Caki2 (cell line): ENCODE measurements at places on chromosomes 5 and 9.

- no peak for DNase-seq
Measured at GRCh38 chr5:62093411-62093810, 212.6 kb upstream of the KIF2A start.

DNA sequence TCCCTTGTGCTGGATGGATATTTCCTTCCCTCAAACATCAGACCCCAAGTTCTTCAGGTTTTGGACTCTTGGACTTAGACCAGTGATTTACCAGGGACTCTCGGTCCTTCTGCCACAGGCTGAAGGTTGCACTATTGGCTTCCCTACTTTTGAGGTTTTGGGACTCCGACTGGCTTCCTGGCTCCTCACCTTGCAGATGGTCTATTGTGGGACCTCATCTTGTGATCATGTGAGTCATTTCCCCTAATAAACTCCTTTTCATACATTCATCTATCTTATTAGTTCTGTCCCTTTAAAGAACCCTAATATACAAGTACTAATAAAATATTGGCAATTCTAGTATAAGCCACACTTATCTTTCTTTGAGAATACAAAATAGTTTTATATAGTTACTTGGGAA, 1078.9 kb downstream of the CDH12 start:
- DNase-seq = no peak

DNA sequence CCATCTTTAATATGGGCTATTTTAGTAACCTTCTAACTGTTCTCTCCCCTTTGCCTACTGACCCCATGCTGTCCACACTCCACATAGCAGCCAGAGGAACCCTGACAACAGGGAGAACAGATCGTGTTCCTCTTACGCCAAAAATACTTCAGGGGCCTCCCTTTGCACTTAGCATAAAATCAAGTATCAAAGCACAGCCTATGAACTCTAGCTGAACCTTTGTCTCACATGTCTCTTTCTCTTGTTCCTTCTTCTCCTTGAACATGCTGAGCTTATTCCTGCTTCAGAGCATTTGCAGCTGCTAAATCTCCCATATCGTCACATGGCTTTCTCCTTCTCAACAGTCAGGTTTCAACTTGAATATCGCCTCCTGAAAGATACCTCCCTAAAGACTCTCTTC, 698.8 kb upstream of the C9orf72 start:
- no peak for DNase-seq

DNA sequence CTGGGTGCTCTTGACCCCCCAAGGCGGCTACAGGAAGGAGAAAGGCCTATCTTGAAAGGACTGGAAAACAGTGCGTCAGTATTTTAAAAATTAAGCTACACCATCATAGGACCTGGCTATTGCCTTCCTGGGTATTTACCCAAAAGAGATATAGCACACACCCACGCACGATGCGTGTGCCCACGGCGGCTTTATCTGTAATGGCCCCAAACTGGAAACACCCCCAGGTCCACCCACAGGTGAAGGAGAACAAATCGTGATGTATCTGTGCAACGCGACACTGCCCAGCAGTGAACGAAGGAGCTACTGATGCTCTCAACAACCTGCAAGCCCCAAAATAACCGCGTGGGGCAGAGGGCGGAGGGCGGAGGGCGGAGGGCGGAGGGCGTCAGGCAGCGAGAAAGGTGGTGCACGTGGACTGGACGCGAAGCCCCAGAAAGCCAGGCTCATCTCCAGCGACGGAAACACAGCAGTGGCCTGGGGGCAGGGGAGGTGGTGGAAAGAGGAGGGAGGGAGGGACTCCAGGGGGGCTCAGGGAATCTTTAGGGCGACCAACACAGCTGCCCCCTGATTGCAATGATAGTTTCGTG, 12.4 kb upstream of the PTGDS start:
- no peak for DNase-seq

- no peak for DNase-seq
Measured at GRCh38 chr9:119153402-119153801, 215.8 kb downstream of the BRINP1 start.

- no peak for DNase-seq
Measured at GRCh38 chr5:180153991-180154390, 55.0 kb downstream of the RASGEF1C start.

GRCh38 chr9:98457726-98458370, 202.4 kb upstream of the TBC1D2 start:
- no peak for DNase-seq

DNA sequence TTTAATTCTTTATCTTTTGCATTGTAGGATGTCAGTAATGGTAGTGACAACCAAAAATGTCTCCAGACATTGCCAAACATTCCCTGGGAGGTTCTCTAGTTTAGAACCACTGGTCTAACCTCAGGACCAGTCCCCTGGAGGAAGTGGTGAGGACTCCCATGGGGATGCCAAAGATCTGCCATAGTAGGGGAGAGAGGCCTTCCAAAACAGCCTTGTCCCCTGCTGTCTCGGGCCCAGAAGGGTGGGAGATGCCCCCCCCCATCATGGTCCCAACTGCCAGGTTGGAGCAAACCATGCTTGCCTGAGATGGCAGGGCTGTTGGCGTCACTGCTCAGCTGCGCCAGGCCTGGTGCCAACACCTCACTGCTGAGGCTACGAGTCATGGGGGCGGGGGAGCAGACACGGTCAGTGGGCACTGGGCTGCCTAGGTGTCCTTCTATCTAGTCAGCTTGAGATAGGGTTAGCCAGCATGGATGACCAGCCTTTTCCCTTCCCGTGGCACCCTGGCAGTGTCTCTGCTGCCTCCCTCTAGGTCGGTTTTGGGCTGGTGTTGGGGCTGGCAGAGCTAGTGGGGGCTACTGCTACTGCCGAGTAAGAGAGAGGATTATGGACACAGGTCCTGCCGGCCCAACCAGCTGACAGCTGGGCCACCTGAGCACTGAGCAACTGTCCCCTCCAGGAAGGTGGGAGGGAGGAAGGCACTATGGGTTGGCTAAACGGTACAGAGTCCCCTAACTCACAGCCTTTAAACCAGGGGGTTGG, 8.3 kb upstream of the CXXC5 start:
- peak; percentile 52 for DNase-seq

GRCh38 chr5:133738271-133738670, 125.9 kb upstream of the FSTL4 start:
- DNase-seq = no peak

DNA sequence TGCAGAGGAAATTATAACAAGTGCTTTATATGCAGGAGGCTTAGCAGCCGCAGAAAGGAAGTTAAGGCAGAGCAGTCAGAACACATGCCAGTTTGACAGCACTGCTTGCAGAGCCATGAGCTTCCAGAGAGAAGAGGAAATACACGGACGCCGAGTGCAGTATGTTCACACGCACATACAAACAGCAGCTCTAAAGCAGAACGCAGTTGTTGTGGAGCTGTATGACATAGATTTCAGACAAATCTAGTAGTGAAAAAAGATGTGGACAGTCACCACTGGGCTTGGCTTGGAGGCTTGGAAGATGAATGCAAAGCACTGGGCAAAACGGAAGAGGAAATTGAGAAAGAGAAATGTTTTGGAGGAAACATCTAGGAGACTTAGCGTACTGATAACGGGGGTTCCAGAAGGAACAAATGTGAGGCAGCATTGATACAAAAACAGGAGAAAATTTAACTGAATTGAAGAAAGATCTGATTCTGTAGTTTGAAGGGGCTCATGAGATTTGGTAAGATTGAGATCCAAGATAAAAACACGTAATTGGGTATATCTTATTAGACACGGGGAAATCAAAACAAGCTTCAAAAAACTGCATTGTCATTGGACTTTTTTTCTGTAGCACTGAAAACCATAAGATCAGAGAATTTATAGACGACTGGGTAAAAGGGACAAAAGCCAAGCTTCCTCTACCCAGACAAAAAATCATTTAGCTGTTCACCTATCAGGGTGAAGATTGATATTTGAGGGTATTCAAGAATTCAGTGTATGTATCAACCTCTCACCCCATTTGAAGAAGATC, 19.6 kb upstream of the ROPN1L start:
- DNase-seq = no peak

DNA sequence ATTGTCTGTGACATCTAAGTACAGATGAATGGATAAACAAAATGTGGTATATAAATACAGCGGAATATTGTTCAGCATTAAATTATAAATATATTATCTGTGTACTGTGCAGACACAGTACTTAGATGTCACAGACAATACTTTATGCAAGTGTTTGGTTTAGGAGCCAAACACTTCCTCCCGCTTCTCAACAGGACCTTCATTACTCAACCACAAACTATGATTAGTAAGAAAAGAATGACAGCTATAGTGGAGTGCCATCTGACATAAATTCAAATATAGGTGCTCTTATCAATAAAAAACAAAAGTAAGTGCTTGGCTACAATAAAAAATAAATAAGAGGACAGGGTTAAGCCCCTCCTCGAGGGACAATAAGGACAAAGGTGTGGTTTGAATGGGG, 38.9 kb upstream of the STX17 start:
- DNase-seq = no peak

- no peak for DNase-seq
Measured at GRCh38 chr5:145111420-145111819, 723.7 kb downstream of the PRELID2 start.

- DNase-seq = no peak
Measured at GRCh38 chr5:58979090-58979489, 396.2 kb downstream of the RAB3C start.

- no peak for DNase-seq
Measured at GRCh38 chr5:103234239-103234975, 24.2 kb upstream of the MACIR start.
